Hematopoietic multipotent progenitor cell treated with erythropoietin and hydrocortisone succinate and interleukin-3 and kit ligand, for 17 days (in vitro differentiated cells): ENCODE measurements at places on chromosomes 7 and 10.
A peak's percentile ranks its signal among the peaks of the same experiment; 100 is the strongest.

DNA sequence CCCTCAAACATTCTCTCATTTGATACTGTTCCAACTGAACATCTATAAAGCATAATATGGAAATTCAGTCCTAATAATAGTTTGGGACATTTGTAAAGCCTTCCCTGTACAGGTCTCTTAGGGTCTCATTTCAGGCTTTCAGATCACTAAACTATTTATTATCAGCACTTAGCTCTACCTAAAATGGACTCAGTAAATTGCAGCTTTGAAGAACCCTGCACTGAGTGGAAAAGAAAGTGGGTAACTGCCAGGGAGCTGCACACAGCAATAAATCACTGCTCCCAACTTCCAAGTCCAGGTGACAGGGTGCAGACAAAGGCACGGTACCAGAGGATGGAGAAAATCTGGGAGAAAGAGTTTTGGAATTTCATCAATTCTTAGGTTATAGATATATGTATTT lies 164.9 kb upstream of the AOAH start:
- DNase-seq, result no peak

- DNase-seq, result no peak
Observed at GRCh38 chr10:47264797-47265281, 35.2 kb upstream of the GDF10 start.

- DNase-seq, result no peak
Observed at GRCh38 chr10:34033078-34033477, 698.6 kb upstream of the NRP1 start.

GRCh38 chr10:70137927-70138883 lies 5.6 kb upstream of the AIFM2 start:
- no peak for DNase-seq

DNA sequence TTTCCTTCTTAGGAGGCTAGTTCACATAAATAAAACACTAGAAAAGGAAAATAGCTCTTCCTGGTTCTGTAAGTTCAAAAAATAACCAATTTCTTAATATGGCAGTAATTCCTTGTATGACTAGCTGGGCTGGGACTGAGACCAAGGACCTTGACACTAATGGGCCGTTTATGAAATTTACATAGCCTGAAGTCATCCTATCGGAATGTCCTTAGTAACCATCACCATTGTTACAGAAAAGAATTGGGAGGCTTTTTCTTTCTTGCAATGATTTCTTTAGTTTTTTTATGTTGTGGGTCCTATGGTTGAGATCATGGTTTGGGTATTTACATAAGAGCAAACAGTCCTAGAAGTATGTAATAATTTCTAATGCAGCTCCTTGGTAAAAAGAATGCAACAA lies 87.1 kb upstream of the HDAC9 start:
- no peak for DNase-seq

- no peak for DNase-seq
Observed at GRCh38 chr10:299969-300368, 164.7 kb downstream of the ZMYND11 start.

DNA sequence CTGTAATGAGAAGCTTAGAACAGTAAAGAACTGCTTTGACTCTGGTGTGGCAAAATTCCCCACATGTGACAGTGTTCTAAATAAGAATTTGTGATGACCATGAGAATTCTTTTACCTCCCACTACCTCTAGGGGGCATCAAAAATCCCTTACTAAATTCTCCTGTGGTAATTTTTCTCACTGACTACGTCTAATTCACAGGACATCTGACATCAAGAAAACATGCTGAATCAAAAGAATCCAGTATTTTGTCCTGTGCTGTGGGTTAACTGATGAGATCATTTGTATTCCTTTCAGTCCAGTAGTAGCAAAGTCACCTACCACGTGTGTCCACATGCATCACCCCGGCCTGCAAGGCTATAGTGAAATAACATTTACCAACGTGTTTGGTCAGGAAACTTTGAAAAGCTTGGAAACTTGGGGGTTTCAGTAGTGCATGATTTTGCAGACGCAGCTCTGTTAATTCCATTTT lies 103.8 kb downstream of the ATE1 start:
- DNase-seq, result peak; percentile 20

GRCh38 chr10:12264204-12264940 lies 68.4 kb downstream of the CDC123 start:
- DNase-seq, result peak; percentile 85

DNA sequence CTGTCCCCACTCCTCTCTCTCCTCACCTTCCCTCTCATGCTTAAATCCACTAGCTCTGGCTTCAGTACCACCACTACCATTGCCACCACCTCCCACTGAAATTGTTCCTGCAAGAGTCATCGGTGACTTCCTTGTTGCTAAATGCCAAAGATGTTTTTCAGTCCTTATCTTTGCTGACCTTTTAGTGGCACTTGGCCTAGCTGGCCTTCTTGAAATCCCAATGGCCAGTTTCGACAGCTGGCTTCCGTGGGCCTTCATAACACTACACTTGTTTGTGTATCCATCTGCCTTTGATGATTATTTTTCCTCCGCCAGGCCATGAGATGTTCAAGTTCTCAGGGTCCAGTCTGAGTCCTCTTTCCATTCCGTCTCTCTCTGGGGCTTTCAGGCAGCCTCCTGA lies 118.2 kb upstream of the NANOS1 start:
- DNase-seq, result no peak

DNA sequence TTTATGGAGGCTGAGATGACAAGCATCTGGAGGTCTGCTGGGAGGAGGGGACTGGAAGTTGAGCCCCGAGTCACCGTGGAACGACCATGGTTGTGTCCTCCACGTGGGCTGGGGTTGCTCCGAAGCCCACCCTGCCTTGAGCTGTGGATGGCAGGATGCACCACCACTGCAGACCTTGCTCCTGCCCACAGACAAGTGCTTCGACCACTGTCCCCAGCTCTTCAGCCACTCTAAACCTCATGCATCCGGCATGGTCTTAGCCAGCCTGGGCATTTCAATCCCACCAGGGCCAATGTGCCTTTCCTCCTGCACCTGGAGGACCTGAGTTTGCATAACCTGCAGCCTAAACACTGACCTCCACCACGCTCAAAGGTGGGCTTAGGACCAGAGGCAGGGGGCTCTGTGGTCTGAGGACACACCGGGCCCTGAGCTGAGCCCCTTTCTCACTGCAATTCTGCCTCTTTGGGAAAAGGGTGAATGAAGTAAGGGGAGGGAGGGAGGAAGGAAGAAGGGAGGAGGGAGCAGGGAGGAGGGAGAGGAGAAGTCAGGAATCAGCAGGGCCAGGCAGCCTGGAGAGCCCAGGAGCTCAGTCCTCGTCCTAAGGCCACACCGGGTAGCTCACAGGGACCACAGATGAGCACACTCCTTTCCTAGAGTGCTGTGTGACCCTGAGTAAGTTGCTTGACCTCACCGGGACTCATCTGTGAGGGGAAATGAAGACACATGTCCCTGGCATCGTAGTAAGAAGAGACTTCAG lies 44.8 kb upstream of the DNAAF5 start:
- DNase-seq, result no peak

DNA sequence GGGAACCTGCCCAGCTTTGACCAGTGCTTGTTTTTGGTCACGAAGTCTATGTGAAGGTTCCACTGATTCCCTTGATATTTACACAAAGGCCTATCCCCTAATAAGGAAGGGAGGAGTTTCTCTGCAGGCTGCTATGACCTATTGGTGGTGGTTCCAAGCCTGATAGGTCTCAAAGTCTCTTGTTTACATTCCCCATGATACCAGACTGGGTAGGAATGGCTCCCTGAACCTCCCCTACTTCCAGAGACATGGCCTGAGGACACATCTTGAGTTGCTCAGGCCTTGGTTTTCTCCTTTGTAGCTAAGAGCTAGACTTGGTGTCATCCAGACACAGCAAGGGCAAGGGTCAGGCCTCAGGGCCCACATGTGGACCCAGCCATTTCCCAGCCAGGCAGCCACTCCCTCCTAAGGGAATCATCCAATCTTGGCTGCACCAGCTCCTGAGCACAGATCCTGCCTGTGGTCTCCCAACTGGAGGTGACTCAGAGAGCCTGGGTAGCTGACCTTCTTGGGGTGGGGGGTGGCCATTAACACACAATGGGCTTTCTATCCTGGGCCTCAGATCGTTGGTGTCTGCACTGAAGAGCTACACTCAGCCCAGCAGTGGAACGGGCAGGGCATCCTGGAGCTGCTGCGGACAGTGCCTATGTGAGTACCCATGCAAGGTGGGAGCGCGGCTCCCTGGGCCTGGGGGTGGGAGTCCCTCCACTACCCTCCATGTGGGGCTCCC lies 51.0 kb upstream of the TRIM8 start:
- no peak for DNase-seq

DNA sequence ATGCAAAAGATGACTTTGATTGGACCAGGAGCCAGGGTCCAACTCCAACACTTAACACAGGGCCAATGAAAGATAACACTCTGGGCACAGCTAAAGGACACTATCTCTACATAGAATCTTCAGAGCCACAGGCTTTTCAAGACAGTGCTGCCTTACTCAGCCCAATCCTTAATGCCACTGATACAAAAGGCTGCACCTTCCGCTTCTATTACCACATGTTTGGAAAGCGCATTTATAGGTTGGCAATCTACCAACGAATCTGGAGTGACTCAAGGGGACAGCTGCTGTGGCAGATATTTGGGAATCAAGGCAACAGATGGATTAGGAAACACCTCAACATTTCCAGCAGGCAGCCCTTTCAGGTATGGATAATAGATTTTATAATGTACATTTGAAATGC lies 160.7 kb downstream of the MALRD1 start:
- no peak for DNase-seq

- no peak for DNase-seq
Observed at GRCh38 chr10:2620827-2621521, 446.4 kb upstream of the PFKP start.

GRCh38 chr10:3914733-3915132 lies 129.7 kb upstream of the KLF6 start:
- DNase-seq, result no peak

DNA sequence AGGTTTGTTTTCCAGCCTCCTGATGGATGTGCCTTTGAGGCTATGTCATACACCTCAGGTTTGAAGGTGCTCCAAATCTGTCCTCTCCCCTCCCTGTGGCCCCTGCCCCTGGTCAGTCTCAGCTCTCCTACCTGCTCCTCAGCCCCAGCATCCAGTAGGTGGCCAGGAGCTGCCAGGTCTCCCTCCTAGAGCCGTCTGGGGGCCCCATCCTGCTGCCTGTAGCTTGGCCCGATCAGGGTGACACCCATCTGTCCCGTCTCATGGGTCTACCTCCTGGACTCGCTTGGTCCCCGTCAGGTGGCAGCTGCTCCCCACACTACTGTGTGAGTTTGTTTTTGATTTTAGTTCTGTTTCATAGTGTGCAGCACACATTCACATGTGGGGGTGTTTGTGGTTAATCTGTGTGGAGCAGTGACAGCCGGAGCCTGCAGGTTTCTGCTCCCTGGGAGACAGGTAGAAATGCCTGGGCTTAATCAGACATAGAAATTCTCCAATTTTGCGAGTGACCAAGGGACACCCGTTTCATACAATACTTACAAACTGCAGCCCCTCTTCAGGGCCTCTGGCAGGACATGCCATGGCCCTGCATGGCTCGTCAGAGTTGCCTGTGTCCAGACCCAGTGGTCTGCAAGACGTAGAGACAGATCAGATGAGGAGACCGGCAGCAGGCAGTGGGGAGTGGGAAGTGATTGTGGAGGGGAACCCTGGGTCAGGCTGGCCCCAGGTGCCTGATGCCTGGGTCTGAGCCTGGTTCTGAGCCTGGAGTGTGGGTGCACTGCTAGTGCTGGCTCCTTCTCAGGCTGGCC lies 17.1 kb downstream of the ADCY1 start:
- DNase-seq, result no peak

DNA sequence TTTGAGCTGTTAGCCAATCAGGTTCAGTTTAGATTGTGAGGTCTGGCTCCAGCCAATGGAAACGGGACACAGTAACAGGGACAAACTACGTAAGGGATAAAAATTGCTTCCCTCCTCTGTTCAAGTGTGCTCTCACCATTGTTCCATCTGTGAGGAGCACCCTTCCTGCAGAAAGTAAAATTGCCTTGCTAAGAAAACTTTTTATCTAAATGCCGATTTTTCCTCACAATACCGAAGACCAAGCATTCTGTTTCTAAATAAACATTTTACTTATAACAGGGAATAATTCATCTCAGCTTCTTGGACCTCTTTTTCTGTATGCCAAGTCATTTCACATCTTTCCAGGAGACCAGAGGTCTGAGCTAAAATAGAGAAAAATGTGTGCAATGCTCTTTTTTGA lies 59.6 kb upstream of the ZRANB1 start:
- DNase-seq, result no peak

DNA sequence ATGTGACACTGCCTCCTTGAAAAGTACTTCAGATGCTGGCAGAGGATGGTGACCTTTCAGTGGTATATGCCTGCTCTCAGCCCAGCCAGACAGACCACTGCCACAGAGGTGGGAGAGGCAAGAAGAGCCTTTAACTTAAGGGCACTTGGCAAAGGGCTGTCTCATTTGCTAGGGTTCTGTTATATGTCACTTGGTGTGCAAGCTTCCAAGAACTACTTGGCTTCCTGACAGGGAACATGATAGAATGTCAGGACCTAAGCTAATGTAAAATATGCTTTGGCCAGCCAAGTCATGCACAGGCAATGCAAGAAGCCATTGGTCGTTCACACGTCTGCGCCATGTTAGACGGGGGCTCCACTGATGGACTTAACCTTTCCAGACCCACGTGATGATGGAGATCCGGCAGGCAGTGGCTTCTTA lies 54.7 kb downstream of the RBM20 start:
- DNase-seq, result no peak

DNA sequence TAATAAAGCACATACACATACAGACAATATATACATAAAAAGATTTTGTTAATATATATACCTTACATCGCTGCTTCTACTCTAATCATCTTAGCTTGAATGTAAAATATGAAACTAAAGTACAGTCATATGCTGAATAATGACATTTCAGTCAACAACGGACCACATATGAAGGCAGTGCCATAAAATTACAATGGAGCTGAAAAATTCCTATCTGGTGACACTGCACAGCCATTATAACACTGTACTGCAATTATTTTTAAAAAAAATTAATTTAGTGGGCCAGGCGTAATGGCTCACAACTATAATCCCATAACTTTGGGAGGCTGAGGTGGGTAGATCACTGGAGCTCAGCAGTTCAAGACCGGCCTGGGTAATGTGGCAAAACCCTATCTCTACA lies 122.3 kb downstream of the JMJD1C start:
- no peak for DNase-seq

GRCh38 chr7:82740246-82740848 lies 296.8 kb upstream of the CACNA2D1 start:
- DNase-seq, result no peak

- no peak for DNase-seq
Observed at GRCh38 chr7:155961241-155962190, 149.3 kb upstream of the SHH start.

- no peak for DNase-seq
Observed at GRCh38 chr7:116573541-116573940, 48.7 kb downstream of the CAV1 start.

- DNase-seq, result no peak
Observed at GRCh38 chr10:101120884-101121653, 10.0 kb upstream of the TLX1 start.

GRCh38 chr7:94655848-94656657 lies at the start of gene SGCE:
SGCE (minus strand) TSS chr7:94656133; CDS start chr7:94656098, 35 bp downstream.
- no peak for DNase-seq

- no peak for DNase-seq
Observed at GRCh38 chr10:79222186-79222585, 125.1 kb upstream of the PPIF start.
